ENCODE measurements at places on chromosomes 1 and 21.

GRCh38 chr1:89917353-89917752, 77.6 kb upstream of the ZNF326 start:
- no peak for DNase-seq

DNA sequence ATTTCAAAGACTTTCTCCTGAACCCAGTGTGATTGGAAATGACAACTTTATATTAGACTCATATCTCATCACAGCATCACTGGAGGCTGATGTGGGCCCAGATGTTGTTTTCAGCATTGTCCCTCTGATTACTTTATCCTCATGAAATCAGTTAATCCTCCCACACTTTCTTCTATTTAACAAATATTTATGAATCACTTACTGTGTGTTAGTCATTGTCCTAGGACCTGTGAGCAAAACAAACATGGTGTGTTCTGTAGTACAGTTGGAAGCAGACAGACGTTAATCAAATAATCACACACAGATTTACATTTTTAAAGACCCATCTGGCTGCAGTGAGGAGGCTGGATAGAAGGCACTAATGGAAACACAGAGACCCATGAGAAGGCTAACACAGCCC, 383.7 kb downstream of the PRDM2 start:
- DNase-seq = no peak

GRCh38 chr1:200890818-200891773, 3.6 kb upstream of the INAVA start:
- peak; percentile 72 for DNase-seq

DNA sequence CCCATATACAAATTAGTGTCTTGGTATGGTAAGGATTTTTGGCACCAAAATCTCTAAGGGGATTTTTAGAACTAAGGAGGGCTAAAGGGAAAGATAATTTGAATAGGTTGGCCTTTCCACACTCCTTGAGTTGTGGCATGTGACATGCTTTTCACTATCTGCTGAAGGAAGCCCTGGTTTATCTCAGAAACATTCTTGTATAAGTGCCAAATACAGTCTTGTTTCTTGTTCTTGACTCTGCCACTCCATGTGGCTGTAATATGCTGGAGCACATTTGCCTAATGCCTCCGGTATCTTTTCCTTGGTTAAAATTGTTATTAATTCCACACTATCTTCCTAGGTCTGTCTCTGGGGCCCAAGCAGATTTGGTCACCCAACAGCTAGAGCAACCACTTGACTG, 457.0 kb downstream of the USP25 start:
- DNase-seq = no peak

- no peak for DNase-seq
These were observed 11.8 kb downstream of the VAMP4 start for GRCh38 chr1:171730052-171730451.

- no peak for DNase-seq
These were observed 479.3 kb upstream of the RUNX1 start for GRCh38 chr21:35528116-35529042.

DNA sequence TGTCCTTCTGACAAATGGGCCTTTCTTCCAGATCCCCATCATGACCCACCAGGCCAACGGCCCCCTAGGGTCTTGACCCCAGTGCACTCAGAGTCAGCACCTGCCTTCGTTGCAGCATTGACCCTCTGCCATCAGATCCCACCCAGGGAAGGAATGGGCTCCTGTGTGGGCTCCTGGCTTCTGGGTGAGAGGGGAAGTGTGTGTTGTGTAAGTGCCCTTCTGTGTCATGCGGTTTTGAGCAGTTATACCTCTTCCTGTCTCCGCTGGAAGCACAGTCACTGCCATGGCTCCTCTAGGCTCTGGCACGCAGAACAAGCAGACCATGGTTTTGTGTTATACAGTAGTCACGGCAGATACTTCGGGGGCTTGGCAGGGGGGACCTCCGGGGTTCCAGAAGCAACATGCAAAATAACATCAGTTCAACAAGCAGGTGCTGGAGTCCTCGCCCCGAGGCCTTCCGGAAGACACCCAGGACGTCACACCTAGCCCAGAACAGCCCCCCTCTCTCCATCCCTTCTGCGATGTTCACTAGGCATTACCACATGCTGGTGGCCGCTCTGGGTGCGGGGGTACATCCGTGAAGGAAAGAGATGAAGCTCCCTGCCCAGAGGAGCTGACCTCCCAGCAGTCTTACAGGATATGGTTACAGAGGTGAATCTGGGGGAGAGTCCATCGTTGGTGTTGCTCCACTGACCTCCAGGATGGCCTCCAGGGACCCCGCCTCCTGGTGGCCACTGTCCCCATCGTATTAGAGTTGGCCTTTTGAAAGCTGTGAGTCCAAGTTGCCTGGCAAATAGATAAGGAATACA, 17.4 kb upstream of the KCNAB2 start:
- no peak for DNase-seq
